ENCODE measurements at places on chromosomes 7 and 10. TPM values are rescaled to one million over a fixed set of nuclear protein-coding genes. Genes with fewer than 3 reads are reported as not detected.

PHKG1 gene
- 8.9 TPM for total RNA-seq

SLC26A3 gene
- total RNA-seq: not detected

DNA sequence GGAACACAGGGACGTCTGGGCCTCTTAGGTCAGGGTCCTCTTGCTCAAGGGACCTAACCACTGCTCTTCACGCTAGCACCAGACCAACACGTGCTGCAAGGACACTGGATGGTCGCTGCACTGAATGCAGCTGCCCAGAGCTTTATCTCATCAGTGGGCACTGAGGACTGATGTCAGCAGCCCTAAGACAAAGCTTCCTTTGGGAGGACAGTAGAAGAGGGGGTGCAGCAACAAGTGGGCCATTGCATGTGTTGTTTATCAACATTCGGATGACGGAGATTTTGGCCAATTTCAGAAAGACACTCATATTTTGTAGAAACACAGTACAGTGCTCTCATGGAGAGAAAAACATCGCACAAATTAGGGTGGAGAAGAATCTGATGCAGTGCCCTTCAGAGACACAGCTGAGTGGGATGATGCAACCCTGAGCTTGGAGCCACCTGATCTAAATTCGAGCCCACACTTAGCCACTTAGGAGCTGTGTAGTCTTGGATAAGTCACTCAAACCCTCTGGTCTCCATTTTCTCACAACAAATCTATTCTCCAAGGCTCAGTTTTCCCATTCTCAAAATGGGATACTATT lies 1.7 kb downstream of the OPALIN start:
- no peak for DNase-seq

DNA sequence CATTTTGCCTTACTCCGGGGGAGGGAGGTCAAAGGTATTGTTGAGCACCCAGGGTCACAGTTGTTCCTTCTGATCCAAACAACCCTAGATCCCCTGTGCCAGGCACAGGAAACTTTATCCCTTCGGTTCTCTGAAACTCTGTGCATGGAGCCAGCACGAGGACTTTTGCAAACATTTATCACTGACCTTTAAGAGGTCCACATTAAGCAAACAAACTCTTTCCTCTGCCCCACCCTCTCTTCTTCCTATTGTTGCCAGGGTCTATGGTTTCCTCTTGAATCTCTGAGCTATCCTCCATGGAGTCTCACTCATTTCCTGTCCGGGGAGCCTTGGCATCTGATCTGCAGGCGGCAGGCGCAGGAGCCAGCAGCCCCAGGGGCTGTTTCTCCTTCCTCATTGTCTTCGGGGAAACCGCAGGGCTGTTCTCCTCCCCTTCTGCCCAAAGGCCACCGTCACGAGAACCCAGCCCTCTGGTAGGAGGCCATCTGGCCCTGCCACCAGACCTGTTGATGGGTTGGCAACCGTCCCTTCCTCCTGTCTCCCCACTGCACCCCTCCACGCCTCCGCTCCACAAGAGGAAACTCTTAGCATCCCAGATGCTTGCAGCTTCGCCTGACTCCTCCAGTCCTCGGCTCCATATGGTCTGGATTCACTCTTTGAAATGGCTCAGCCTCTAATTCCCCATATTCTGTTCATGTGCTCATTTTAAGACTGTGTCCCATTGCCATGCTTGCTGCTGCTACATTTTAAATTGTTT lies 327.3 kb upstream of the NRP1 start:
- peak; percentile 93 for DNase-seq

PSD gene
- 7.5 TPM for total RNA-seq

GRCh38 chr7:25622695-25623094 lies 394.4 kb upstream of the NPVF start:
- no peak for DNase-seq

DNA sequence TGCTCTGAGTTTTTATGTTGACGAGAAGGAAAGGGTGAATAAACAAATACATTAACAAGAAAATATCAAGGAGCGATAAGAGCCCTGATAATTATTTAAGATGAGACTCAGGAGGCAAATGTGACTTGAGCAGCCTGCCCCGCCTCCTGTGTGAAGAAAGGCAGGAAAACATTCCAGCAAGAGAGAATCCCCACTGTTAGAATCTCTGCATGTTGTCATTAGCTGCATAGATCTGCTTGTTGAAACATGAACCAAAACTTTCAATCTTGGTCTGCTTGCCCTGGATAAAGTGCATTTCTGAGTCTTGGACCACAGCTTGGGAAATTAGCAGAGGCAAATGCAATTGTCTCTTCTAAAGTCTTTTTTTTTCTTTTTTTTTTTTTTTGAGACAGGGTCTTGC lies 120.0 kb downstream of the DPP6 start:
- no peak for DNase-seq

GRCh38 chr7:93044147-93044810 lies 73.5 kb downstream of the SAMD9 start:
- DNase-seq: peak; percentile 14

DNA sequence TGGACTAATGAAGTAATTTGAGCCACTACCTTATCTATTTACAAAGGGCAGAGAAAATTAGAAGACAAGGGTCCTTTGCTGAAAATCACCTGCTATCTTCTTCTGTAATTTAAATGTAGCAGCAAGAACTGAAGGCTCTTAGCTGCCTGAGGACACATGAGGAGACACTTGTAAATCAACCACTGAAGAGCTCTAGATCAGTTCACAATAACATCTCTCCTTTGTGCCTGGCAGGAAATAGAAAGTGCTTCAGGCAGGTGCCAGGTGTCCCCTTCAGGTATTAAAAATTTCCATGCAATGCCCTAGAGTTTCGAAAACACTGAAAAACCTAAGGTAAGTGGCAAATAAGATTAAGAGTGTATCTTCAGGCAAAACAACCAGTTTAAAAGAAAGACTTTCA lies 474.6 kb downstream of the GRM8 start:
- DNase-seq: no peak

GRCh38 chr7:73864981-73865711 lies 4.2 kb downstream of the TMEM270 start:
- no peak for DNase-seq

- no peak for DNase-seq
These were observed 131.6 kb downstream of the AGMO start for GRCh38 chr7:15430191-15430590.

GRCh38 chr7:138974675-138975292 lies 6.4 kb downstream of the KIAA1549 start:
- no peak for DNase-seq

GRCh38 chr7:152176797-152177196 lies 151.3 kb downstream of the GALNT11 start:
- DNase-seq: no peak

DNA sequence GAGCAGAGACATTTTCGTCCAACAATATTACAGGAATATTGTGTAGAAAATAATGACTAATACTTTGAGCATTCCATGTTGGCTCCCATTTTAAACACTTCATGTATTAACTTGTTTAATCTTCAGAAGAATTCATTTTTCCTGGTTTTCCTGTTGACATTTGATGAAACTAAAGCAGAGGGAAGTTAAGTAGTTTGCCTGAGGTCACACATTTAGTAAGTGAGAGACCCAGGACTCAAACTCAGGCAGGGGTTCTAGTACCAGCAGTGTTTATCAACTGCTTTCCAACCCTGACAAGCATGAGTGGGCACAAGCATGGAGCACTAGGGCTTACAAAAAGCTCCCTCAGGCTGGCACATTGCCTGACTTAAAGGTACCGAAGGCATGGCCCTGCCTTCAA lies 719.1 kb downstream of the AUTS2 start:
- no peak for DNase-seq

LIPK gene
- 10.6 TPM for total RNA-seq

- DNase-seq: no peak
These were observed 543.8 kb downstream of the ARL4A start for GRCh38 chr7:13231216-13231615.
